ENCODE measurements at places on chromosomes 4 and X. TPM values are rescaled to one million over a fixed set of nuclear protein-coding genes. Genes with fewer than 3 reads are reported as not detected.

KLHL34 gene
- total RNA-seq: not detected

DIPK2B gene
- not detected for total RNA-seq

OTUD6A gene
- not detected for total RNA-seq

TLR10 gene
- total RNA-seq: not detected

NEUROG2 gene
- not detected for total RNA-seq

HTN1 gene
- total RNA-seq: not detected

BANK1 gene
- 0.26 TPM for total RNA-seq

DGAT2L6 gene
- total RNA-seq: not detected

PGAM4 gene
- total RNA-seq: not detected

Measured in fibroblast of lung (primary cell).